MV-4-11 (cell line): ENCODE measurements at places on chromosomes 3 and 15.

DNA sequence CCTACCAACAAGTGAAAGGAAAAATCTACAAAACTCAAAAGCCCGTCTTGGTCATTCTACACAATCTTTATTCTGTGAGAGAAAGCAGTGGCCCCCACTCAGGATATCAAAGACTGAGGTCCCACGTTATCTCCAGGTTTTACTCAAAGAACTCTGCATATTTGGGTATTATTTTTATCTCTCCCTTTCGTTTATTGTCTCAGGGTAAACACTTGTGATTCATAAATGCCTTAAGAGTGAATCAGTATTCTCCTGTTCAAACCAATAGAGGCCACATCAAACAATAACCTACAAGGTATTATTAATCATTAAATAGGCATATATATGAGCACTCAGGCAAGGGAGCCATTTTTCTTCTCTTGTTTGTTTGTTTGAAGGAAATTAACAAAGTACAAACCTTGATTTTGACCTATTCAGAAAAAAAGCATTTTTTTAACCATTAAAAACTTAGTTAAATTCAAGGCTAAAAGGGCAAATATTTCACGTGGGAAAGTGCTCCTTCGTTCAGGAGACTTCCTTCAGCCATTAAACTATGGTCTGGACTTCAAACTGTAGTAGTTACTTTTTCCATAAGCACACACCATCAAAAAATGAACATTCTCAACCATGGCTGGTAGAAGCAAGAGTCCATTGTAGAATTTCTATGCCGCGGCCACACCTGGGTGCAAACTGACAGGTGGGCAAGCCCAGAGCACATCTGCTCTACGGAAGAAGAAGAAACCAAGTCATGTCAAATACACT, 13.9 kb upstream of the HES1 start:
- DNase-seq = no peak

- no peak for DNase-seq
Measured at GRCh38 chr3:77039606-77040171, at the start of gene ROBO2. Gene ROBO2, plus strand, starts transcription at chr3:77040099. Its CDS starts 687 bp downstream, at chr3:77040786.

GRCh38 chr15:37220949-37221670, 120.8 kb upstream of the MEIS2 start:
- DNase-seq = no peak

- no peak for DNase-seq
Measured at GRCh38 chr15:39502082-39502447, 78.8 kb upstream of the THBS1 start.

- DNase-seq = peak; percentile 17
Measured at GRCh38 chr3:154018100-154018696, 103.0 kb upstream of the ARHGEF26 start.

DNA sequence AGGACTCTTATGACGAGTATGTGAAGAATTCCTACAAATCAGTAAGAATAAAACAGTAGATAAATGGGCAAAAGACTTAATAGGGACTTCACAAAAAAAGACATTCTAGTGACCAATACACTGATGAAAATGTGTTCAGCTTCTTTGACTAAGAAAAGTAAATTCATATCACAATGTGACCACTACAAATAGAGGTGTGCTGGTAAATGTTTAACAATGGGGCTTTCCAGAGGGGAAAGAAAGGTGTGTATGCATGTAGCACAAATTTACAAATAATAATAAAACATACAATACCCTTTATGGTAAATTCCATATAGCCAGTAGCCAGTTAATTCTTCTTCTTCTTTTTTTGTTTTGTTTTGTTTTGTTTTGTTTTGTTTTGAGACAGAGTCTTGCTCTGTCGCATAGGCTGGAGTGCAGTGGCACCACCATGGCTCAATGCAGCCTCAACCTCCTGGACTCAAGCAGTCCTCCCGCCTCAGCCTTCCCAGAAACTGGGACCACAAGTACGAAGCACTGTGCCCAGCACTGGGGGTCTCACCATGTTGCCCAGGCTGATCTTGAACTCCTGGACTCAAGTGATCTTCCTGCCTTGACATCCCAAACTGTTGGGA, 17.5 kb upstream of the NMD3 start:
- DNase-seq = no peak

GRCh38 chr3:67648229-67648628, 6.2 kb downstream of the SUCLG2 start:
- no peak for DNase-seq

DNA sequence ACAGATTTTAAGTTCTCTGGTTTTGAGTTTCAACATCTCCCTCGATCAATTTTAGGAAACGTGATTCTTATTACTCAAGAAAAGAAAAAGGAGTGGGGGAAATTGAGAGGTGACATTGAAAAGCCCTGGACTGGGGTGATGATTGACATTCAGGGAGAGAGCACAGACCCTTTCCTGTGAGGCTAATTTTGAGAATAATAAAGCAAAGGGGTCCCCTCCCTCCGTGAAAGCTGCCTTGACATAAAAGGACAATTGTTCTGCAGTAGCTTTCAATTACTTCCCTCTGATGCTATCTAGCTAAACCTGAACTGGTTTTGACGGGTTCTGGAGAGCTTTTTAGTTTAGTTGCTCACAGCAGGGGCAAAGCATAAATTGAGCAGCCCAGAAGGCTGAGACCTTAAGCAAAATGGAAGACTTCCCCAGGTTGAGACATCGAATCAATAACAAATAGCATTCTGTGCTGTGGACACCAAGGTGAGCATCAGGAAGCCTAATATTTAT, 14.4 kb upstream of the CMTM8 start:
- no peak for DNase-seq

DNA sequence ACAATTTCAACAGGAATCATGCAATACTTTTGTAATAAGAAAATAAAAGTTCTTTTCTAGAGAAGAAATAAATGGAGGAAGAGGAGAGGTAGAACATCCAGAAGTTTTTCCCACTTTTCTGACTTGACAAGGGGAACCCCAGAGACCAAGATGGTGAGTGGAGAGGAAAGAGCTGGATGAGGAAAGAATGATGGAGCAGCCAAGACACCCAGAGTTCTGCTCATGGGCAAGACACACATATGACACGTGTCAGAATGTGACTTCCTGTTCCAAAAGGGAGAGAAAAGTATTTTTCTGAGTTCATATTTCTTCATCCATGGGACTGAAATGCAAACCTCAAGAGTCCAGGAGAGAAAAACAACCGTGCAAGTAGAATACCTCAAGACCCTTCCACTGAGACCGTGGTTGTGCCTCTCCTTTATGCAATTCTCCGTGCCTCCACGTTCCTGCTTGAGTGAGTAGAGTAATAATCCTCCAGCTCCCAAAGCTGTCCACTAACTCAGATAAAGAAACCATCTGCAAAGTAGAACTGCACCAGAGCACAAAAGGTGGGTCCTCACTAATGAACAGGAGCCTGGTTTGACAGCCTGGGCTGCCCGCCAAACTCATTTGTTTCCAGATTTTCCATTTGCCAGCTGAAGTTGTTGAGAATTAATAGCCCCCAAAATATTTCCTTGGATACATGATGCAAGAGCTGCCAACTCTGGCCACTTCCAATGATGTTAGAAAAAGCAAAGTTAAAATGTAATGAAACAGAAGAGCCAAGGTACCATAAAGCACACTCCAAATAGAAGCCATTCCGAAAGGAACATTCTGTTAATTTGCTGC, 272.6 kb upstream of the IGF1R start:
- DNase-seq = no peak

GRCh38 chr3:99355465-99355864, 282.9 kb upstream of the COL8A1 start:
- peak; percentile 61 for DNase-seq

DNA sequence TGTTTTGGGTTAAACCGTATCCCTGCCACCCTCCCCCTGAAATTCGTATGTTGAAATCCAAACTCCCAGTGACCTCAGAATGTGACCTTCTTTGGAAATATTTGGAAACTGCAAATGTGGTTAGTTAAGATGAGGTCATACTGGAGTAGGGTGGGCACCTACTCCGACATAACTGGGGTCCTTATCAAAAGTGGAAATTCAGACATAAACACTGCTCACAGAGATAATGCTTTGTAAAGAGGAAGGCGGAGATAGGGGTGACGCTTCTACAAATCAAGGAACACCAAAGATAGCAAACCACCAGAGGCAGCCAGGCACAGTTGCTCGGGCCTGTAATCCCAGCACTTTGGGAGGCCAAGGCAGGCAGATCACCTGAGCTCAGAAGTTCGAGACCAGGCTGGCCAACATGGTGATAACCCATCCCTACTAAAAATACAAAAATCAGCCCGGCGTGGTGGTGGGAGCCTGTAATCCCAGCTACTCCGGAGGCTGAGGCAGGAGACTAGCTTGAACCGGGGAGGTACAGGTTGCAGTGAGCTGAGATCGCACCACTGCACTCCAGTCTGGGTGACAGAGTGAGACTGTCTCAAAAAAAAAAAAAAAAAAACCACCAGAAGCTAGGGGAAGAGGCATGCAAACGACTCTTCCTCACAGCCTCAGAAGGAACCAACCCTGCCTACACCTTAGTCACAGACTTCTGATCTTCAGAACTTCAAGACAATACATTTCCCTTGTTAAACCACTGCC, 51.1 kb upstream of the CHD2 start:
- DNase-seq = peak; percentile 79

DNA sequence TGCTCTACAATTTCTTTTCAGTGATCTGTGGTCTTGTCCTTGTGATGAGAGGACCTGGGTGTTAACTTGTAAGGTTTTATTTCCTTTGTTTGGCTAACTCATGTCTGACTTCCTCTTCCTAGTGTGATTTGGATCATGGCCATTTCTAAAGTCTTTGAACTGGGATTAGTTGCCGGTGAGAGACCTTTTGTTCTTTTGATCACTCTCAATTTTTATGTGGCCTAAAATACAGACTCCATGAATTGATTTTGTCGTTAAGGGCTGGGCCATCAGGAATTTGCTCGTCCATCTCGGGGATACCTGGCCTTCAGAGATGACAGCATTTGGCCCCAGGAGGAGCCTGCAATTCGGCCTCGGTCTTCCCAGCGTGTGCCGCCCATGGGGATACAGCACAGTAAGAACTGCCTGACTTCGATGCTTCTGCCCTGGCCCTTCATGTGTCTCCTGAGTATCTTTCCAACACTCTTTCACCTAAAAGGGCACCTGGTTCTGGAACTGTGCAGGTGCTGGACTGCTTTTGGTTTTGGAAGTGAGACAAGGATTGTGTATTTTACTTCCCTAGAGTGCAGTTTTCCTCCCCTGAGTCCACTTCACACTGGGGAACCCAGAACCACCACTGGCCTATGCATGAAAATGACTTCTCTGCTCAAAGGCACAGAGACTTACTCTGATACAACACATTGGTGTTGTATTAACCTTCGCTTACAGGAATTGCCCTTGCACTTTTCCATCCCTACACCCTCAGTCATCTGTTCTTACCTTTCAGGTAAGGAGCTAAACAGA, 13.1 kb upstream of the LRRC2 start:
- DNase-seq = peak; percentile 49

- DNase-seq = no peak
Measured at GRCh38 chr15:70048198-70048565, 49.5 kb downstream of the TLE3 start.

DNA sequence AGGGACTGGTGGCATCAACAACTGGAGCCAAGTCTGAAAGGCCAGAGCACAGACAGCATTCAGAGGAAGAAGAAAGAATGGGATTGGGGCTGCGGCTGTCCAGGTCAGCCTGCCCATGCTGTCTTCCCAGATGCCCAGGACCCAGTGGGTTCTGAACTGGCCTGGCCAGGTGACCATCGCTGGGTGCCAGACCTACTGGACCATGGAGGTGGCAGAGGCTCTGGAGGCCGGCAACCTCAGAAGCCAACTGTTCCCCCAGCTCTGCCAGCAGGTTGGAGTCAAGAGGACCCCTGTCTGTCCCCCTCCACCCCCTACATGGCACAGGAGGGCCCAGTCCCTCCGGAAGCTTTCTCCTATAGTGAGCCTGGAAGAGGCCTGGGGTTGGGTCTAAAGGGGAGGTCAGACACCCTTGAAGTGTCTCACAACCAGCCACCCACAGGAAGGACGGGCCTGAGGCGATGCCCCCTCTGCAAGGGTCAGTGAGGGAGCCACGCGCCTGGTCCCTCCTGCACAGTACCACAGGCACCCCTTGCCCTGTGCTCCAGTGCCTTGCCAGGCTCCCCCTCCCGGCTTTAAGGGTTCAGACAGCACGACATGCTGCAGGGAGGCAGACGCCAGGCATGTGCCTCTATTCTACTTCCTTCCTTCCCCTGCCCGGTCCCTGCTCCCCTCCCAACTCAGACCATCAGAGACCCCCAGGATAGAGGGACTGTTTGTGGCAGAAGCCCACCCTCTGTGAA, 43.2 kb downstream of the DNAH1 start:
- no peak for DNase-seq

DNA sequence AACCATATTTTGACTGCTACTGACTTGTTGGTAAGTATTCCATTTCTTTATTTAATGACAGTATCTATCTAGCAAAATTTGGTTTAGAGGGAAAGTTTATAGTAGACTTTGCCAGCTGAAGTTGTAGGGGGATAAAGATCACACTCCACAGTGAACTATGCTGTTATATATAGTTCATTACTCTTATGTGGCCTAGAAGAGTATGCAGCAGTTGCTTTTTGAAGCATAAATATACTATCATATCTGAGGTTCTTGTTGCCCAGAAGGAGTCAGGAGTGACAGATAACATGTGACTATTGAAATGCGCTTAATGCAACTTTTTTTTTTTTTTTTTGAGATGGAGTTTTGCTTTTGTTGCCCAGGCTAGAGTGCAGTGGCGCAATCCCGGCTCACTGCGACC, 25.6 kb upstream of the MCF2L2 start:
- no peak for DNase-seq

GRCh38 chr15:71780115-71780976, 30.0 kb upstream of the NR2E3 start:
- DNase-seq = peak; percentile 13

DNA sequence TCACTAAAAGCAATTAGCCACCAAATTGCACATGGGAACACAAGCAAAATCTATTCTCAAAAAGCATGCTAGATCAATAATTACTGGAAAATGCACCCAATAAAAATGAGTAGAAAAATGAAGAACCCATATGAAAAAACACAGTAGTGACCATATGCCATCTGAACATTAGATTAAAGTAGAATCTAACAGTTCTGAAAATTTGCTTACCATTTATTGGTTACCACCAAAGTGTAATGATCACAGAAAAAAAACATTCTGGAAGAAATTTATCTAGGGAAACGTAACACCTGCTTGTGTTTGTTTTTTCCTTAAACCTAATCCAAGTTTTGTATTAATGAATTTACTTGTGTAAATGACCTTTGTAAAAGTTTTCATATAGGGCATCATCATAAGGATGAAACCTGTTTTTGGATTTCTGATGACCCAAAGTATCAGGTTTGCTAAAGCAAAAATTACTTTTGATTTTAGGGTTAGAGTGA, 37.6 kb upstream of the AADAC start:
- DNase-seq = no peak

GRCh38 chr15:67177752-67178151, 76.7 kb downstream of the AAGAB start:
- peak; percentile 27 for DNase-seq

GRCh38 chr3:47313341-47314055, 30.8 kb downstream of the KLHL18 start:
- DNase-seq = peak; percentile 76

GRCh38 chr3:144244662-144245061, 273.0 kb downstream of the DIPK2A start:
- DNase-seq = no peak

- DNase-seq = no peak
Measured at GRCh38 chr15:92569778-92570177, 85.8 kb downstream of the FAM174B start.
